ENCODE measurements at places on chromosomes 11 and 22.
A peak's percentile ranks its signal among the peaks of the same experiment; 100 is the strongest.

- DNase-seq = no peak
These were observed 434.5 kb upstream of the B3GAT1 start for GRCh38 chr11:134846328-134847082.

DNA sequence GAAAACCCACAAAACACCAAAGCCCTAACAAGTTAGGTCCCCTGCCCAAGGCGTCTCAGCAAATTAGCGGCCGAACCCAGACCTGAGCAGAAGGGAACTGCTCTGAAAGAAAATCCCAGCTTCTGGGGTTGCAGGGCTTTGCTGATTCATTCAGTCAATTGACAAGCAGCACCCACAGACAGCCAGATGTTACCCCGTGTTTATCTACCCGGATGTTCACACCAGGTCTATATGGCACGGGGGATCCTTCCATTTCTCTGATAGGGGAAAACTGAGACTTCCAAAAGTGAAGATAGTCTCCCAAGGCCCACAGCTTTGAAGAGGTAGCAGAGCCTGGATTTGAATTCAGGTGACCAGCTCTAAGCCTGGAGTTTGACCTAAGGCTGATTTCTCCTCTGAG lies 14.0 kb upstream of the OAF start:
- DNase-seq = no peak

DNA sequence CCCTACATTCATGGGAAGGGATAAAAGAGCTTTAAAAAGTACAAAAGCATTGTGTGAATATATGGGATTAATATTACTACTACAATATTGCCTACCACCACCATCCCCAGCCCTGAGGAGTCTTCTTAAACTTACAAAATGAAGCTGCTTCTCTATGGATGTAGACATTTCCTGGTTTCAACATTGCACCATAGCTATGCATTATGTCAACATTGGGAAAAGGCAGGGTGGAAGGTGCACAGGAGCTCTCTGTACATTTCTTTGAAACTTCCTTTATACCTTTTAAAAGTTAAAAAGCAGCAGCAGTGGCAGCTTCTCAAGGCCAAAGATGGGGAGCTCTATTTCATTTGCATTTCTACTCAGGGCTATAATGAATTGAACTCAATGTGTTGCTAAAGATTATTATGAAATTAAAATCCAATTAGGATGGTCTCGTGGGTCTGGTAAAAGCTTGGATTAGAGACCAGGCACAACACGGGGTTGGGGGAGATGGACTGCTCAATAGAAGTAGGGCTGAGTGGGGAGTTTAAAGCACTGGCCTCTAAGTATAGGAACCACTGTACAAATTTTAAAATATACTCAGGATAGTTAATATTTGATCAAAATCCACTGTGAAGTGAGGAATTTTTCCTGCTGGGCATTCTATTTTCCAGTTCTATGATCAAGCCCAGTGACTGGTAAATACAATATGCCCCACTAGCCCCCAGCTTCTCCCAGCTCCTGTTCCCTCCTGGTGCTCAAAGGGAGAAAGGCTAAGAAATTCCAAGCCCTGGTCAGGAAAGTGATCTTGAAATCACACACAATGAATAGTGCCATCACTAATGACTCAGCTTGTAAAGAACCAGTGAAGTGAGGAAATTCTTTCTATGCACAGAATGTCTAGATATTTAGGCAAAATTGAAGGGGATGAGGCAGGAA lies 362.7 kb upstream of the CCDC90B start:
- DNase-seq = no peak

DNA sequence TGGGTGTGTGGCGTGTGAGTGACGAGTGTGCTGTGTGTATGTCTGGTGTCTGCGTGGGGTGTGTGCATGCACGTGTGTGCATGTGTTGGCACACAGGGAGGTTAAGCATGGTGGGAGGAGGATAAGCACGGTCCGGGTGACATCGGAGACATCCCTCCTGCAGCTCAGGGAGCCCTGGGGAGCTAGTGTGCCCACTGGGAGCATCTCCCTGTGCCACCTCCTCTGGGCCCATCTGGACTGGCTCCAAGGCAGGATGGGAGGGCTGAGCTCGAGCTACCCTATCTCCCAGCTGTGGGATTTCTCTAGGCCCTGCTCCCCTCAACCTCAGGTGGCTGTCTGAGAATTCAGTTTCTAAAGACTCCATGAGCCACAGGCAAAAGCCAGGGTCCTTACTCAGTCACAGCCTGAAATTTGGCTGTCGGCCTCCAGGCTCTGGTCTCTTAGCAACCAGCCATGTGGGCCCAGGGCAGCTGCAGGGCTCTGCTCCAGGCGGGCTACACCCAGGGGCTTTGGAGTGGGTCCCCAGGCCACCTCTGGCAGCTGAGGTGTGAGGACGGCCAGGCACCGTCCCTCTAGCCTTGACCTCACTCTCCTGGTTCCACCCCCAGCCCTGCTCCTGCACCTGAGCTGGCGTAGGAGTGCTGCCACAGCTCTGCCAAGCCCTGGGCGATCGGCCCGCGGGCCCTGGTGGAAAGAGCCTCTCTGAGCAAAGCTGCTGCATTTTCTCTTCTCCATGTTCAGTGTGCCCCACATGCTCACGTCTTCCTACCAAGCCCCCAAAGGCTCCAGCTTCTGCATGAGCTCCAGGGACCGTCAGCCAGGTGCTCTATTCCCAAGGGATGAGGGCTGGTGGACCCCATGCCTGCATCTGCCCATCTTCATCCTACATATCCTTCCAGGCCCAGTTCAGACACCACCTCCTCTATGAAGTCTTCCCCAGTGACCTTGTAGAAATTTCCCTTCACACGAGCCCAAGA lies 39.7 kb downstream of the RTL6 start:
- no peak for DNase-seq

DNA sequence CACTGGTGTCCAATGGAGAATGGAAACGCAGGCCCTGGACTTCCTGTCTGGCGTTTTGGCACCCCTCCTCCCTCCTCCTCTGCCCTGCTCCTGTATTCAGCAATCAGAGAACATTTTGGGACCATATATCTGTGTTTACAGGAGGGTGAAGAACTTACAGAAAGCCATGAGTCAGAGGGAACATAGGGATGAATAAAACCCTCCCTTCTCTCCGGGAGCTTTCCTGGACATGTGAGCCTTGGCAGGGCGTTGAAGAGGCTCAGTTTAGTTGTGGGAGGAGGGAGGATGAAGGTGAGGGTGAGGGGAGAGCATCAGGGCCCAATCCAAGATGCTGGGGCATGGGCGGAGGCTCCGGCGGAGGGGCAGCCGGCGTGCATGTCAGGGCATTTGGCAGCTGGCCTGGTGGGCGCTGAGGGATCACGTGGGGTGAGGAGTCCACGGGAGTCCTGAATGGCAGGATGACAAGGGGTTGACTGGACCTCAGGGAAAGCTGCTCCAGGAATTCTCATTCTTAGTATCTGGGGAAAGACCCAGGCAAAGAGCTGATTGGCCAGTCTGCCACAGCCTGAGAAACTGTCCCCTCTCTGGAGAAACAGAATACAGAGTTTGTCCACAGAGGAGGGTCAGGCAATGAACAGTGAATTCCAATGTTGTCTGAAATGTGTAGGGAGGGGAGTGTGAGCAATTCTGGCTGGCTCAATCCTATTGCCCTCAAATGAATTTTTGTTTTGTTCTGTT lies 28.9 kb downstream of the MICAL2 start:
- no peak for DNase-seq

DNA sequence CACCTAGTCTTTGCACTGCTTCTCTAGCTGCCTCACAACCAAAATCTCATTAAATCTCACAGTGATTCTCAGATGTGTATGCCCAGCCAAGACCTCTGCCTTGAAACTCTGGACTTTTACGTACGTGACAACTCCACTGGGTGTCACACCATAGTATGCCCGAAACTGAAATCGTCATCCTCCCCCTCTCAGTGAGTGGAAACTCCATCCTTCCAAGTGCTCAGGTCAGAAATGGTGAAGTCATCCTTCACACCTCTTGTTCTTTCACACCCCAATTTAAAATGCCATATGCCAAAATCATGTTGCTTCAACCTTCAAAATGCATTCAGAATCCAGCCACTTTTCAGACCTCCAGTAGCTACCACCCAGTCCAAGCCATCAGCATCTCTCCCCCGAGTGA lies 42.5 kb downstream of the SFI1 start:
- DNase-seq = no peak

- DNase-seq = no peak
These were observed 4.5 kb downstream of the OSM start for GRCh38 chr22:30262112-30262511.

GRCh38 chr11:105202422-105202821 lies 62.9 kb upstream of the CARD18 start:
- DNase-seq = no peak

GRCh38 chr11:47436726-47437125 lies 10.5 kb upstream of the PSMC3 start:
- no peak for DNase-seq

DNA sequence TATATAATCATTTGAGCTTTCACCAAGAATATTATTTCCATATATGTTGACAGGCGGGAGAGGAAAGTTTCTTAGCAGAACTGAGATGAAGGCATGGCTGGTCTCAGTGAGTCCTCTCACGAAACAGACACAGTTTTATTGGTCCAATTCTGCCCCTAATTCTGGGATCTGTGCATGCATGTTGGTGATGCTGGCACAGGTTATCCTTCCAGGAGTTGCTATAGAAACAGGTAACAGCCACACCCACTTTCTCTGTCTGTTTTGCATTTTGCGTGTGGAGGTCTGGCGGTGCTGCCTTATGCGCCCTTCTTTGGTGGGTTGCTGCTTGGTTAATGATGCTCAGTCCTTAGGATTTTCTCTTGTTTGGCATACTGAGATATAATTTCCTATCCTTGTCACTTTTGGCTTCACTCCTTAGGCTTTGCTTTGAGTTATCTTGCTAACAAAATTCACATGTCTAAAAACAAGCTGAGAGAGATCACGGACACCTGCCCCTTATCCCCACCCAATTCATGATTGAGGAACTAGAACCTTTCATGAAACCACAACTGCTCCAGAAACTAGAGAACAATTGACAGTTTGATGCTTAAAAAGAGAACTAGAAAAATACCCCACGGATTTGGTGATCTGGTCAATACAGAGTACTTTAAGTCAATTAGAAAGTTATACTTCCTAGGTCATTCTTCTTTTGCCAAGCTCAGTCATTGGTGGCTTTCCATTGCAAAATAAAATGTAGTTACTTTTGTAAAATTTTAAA lies 189.3 kb downstream of the FAT3 start:
- DNase-seq = no peak

- DNase-seq = peak; percentile 24
These were observed 92.8 kb upstream of the OR9G4 start for GRCh38 chr11:56841210-56841810.

DNA sequence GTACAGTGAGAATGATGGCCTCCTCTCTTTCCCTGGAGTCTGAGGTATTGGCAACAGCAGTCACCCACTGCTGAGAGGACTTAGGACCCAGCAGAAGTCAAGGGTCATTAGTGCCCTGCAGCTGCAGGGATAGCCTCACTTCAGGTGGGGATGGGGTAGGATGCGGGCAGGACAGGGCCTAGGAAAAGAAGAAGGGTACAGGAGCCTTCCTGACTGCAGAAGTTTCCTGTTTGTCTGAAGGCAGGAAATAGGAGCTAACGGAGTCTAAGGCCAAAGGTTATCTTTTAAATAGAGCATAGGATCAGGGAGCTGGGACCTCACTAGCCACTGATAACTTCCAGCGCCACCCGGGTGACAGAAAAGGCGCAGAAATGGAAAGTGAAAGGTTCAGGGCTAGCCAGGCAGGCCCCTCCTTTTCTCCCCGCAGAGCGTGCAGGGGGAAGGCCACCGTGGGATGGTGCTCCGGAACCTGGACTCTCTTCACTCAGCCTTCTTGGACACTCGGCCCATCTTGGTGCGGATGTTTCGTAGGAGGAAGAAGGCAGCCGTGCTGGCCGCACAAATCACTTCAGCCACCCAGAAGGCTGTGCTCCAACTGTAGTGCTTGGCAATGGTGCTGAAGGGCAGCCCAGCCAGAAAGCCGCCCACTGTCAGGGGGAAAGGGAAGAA lies 6.0 kb downstream of the TRAPPC4 start:
- DNase-seq = no peak

GRCh38 chr11:115636753-115637527 lies 132.7 kb upstream of the CADM1 start:
- DNase-seq = no peak

DNA sequence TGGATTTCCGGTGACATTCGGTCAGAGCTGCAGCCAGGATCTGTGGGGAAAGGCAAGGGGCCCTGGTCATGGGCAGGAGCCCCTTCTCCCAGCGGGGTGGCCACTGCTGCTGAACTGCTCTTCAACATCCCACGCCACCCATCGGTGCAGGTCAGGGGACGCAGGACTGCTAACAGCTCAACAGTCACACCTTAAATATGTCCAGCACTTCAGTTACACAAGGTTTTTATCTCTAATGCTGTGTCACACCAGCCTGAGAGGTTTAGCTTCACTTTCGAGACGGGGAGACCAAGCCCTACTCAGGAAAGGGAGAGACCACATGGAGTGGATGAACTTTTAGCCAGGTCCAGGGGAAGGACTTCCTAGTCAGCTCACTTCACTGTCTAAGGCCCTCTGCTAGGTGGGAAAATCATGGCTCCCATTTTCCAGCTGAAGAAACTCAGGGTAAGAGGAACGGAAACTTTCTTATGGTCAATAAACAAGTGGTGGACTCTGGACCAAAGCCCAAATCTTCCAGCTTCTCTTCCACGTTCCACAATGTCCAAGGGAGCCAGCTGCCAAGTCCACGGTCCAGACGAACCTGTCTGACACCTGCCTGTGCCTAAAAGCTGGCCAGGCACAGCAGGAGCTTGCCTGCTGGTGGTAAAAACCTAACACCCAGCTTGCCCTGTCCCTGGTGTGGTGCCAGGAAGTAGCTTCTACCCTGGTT lies 21.0 kb upstream of the CHADL start:
- no peak for DNase-seq

GRCh38 chr11:94741022-94741679 lies 27.0 kb upstream of the AMOTL1 start:
- DNase-seq = peak; percentile 75

- peak; percentile 78 for DNase-seq
These were observed 162.4 kb downstream of the SPON1 start for GRCh38 chr11:14124886-14125285.

- DNase-seq = no peak
These were observed 29.7 kb upstream of the SORL1-AS1 start for GRCh38 chr11:121482231-121483129.

- no peak for DNase-seq
These were observed 81.0 kb downstream of the CCDC73 start for GRCh38 chr11:32713496-32713895.

DNA sequence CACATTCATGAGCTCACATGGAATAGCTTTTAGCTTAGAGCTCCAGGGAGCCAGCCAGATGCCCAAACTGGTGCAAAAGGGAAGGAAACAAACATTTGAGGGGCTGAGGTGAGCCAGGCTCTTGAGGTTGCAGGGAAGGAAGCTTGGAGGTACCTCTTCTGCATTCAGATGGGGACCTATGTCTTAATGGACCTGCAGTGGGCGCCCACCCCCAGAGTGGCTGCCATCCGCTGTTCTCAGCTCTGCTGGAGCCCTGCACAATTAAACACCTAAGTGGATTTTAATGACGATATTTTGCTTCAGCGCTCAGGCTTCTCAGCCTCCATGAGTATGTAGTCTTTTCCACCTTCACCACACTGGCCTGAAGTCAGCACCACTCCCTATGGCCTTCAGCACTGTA lies 100.8 kb downstream of the LDLRAD3 start:
- no peak for DNase-seq

GRCh38 chr22:36445158-36445668 lies 36.2 kb downstream of the TXN2 start:
- DNase-seq = no peak

GRCh38 chr11:116976941-116977570 lies 121.2 kb downstream of the SIK3 start:
- DNase-seq = peak; percentile 37

- DNase-seq = no peak
These were observed 372.0 kb upstream of the B3GAT1 start for GRCh38 chr11:134784046-134784445.

Data from cerebellum (tissue), 4 donors.